ENCODE measurements at places on chromosomes 6 and 20.

DNA sequence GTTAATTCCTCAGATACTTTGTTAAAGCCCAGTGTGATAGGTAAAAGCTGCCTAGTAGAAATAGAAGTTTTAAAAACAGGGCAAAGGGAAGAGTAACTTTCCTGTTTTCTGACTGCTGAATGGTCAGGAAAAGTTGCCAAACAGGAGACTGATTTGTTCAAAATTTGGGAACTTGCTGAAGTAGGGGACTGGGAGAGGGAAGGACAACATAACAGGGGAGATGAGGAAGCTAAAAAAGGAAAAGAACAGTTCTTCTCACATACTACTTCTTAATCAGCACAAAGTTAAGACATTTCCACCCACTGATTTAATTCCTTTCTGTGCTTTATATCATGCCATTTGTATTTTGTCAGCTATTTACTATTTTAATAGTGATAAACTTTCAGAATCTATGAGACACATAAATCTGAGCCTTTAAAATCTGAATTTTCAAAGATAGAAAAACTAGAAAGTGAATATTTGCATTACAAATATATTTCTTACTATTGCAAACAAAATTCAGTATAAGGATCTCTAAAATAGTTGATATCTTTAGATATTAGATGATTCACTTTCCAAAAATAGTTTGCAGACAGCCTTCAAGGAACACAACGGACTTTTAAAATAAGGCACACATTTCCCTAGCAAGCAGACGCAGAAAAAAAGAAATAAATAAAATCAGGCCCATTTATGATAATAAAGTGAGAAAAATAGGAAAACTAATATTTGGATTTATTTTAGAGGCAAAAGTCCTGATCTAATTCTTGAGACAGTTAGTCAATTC is 36.9 kb upstream of the SLC16A10 start:
- DNase-seq = no peak

DNA sequence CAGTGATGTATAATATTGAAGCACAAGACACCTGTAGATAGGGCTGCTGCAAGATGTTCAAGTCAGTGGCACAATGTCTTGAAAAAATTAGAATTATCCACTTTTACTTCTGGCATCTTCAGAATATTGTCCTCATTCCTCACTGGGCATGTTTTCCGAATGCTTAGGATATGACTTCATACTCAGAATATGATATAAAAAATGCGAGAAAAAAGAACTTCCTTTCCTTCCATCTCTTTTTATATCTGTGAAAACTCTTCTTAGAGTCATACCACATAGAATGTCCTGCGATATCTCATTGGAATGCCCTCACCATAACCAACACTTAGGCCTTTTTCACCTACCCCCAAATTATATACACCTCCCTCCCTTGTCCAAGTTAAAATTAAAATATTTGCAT is 4.6 kb downstream of the MAS1L start:
- no peak for DNase-seq

DNA sequence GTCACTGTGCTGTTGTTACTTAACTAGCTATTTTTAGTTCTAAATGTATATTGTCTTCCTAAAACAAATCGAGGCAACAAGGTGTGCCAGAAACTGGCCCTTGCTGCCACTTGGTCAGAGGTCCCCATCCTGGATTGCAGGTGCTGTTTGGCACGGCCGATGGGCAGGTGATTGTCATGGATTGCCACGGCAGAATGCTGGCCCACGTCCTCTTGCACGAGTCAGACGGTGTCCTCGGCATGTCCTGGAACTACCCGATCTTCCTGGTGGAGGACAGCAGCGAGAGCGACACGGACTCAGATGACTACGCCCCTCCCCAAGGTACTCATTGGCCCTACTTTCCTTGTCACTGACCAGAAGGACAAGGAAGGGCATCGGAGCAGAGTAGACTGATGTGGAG is 111.0 kb upstream of the TMEM181 start:
- DNase-seq = no peak

DNA sequence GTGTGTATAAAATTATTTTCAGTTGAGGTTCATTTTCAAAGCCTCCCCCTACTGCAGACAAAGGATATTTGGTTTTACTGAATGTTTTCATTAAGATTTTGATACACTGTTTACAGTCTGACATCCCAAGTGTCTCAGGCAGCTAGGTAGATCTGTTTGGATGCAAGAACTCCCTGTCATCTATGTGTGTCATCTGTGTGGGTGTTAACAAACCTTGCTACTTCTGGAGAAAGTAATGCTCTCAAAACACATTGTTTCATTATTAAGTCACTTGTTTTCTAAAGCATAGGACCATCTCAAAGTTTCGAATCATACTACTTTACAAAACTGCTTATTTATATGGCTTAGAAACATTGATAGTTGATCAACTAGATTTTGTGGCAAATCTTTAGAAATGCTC is 114.5 kb upstream of the TMEM170B start:
- DNase-seq = no peak

- peak; percentile 35 for DNase-seq
Observed at GRCh38 chr6:118776607-118777549, 117.1 kb upstream of the ASF1A start.

DNA sequence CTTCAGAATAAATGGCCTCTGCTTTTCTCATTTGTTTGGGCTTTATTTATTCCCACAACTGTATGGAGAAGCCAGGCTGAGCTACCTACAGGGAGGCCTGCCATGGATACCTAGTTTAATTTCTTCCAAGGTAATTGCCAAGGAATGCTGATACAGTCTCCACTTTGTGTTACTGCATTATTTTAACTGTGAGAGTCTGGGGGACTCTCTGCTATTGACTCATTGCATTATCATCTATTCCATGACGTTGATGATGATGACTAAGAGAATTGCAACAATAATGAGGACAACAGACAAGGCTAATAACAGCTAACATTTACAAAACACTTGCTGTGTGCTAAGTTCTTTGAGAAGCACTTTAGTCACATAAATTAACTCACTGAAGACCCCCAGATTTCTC is 88.3 kb upstream of the COL21A1 start:
- DNase-seq = no peak

GRCh38 chr20:50379049-50379990 is 130.9 kb upstream of the PTPN1 start:
- DNase-seq = no peak

- no peak for DNase-seq
Observed at GRCh38 chr6:155075930-155076695, 81.0 kb downstream of the TIAM2 start.

DNA sequence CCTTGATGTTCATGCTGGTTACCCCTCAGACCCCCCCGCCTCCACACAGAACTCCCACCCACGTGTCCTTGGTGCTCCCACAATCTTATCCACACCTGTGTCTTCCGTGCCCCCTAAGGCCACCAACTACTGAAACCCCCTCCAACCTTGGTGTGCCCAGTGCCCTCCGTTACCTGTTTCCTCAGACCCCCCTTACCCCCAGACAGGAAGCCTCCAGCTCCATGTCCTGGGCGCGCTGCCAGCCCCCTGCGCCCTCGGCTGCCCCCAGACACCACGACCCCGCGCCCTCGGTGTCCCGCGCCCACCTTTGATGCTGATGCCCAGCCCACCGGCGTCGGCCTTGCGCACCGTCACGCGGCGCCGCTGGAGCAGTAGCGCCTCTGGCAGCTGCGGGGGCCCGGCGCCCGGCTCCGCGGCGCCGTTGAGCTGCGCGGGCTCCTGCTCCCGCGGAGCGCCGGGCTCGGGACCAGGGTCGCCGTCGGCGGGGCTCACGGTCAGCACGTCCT is 504 bp downstream of the SNTA1 start:
- DNase-seq = no peak

GRCh38 chr20:10504608-10504993 is 69.5 kb downstream of the SLX4IP start:
- no peak for DNase-seq

DNA sequence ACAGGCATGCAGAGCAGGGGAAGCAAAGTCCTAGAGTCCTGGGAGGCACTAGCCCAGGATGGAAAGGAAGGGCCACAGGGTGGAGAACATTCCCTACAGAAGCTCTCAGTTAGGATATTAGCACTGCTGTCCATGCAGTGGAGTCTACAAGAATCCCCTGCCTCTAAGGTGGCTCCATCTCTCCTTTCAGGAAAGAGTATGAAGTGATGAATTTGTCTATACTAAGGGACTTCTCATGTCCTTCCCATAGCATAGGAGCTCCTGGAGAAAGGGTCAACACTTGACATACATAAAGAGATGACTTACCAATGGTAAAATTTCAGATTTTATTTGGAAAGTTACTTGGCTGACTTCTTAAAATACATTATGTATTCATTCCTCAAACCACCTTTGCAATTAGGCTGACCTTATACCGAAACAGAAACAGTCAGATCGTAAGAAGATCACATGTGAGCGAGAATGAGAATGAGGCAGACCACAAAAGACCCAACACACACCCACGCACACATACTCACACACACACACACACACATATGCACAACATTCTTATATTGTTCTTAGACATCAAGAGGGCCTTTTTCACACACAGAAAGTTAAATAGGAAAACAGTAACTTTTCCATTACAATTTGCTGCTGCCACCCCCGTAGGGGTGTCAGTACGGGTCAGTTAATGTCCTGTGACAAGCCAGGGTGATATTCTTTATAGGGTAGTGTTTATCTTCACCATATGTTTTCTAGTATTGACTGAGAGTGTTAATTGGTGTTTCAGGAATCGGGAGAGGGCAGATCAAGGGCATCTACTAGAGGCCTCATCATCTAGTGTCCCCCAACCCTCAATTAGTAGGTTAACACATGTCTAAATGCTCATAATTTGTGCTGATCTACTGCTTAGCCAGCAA is 159.4 kb downstream of the FAXC start:
- DNase-seq = no peak

GRCh38 chr6:168158980-168159349 is 80.0 kb upstream of the FRMD1 start:
- DNase-seq = no peak

DNA sequence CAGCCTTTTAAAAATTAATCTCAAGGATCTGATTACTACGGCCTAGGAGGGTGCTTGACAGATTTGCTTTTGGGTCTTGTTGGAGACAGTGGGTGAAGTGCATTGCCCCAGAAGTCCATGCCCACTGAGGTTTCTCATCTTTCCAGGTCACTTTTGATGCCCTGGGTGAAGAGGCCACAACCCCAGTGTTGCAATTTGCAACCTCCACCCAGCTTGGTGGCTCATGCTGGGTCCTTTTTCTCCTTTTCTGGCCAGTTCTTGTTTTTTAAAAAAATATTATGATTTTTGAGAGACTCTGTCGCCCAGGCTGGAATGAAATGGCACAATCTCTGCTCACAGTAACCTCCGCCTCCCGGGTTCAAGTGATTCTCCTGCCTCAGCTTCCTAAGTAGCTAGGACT is 9.4 kb downstream of the STX11 start:
- no peak for DNase-seq

DNA sequence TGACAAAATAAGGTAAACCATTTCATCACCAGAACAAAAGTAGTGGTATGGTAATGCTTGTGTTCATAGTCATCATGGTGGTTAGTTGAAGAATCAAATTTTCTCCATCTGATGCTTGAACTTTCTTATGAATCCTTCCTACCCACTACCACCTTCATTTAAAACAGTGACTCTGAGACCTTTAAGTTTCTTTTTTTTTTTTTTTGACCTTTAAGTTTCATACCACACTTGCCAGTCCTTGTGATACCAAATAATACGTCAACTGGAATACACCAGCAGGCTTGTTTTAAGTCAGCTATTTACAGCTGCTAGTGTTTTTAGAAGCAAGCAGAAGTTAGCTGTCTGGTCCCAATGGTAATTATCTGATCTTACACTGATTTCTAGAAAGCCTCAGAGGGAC is 413.4 kb upstream of the SOX4 start:
- DNase-seq = no peak

DNA sequence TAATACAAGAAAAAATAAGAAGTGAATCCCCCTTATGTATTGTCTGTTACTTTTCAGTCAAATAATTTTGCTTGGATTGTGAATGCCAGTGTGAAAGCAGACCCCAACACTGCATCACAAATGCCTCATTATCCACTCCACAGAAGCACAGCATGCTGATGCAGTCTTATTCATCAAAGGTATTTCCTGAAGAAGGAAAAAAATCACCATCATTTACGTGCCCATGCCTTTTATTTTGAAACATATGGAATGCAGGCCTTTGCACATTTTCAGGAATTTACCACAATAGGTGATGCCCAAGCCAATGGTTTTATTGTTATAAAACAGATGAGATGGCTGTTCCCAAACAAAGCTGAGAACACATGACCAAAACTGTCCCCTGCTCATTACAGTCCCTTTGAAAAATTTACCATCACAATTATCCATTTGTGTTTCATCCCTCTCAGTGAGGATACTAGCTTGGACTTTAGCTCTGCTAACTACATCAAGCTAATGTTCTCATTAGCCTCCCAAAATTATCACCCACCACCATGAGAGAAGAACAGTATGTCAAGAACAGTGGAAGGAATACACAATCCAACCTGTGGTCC is 180.6 kb upstream of the HTR1E start:
- DNase-seq = no peak

DNA sequence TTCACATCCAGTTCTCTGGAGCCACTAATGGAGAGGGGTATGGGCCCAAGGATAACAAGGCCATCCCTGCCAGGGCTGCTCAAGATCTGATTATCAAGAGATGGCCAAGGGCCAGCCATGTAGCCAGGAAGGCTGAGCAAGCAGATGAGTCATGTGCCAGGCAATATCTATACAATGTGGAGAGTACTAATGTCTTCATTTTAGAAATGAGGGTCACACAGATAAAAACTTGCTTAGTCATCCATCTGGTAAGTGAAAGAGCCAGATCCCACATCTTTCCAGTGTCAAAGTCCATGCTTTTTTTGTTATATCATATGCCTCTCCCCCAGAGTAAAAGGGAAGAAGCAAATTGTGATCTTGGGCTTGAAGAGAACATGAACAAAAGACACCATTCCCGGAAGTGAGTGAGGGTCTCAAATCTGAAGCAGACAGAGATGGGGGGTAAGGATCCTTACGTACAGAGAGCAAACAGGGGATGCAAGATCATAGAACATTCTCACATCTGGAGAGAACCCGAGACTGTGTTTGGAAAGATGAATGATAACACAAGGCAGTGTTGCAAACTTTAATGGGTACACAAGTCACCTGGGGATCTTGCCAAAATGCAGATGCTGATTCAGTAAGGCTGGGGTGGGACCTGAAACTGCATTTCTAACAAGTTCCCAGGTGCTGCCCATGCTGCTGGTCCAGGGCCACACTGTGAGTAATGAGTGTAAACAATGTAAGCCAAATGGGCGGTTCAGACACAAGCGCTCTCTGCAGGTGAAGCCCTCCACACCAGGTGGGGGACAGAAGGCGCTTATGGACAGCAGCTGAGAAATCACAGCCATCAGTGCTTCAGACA is 20.0 kb upstream of the GSTA3 start:
- DNase-seq = no peak

GRCh38 chr6:66103954-66104353 is 396.9 kb upstream of the EYS start:
- no peak for DNase-seq

Measured in stimulated activated CD4-positive, alpha-beta T cell treated with anti-CD3 and anti-CD28 coated beads, Interleukin-1b, Interleukin-23, amount 100 ng/mL, for 1 hour (primary cell).